ENCODE measurements at places on chromosomes 3 and 15. TPM values are rescaled to one million over a fixed set of nuclear protein-coding genes. Genes with fewer than 3 reads are reported as not detected.

Gene TMOD2
- 30.3 TPM for total RNA-seq

Gene LRRK1
- total RNA-seq: 55.5 TPM

Gene IP6K2
- total RNA-seq: 138 TPM

Gene CFAP20DC
- 0.83 TPM for total RNA-seq

Gene SAMMSON
- total RNA-seq: not detected

Gene C3orf49
- not detected for total RNA-seq

Gene TRIM42
- total RNA-seq: not detected

Gene ALDH1A3
- not detected for total RNA-seq

Gene TRPM1
- not detected for total RNA-seq

DNA sequence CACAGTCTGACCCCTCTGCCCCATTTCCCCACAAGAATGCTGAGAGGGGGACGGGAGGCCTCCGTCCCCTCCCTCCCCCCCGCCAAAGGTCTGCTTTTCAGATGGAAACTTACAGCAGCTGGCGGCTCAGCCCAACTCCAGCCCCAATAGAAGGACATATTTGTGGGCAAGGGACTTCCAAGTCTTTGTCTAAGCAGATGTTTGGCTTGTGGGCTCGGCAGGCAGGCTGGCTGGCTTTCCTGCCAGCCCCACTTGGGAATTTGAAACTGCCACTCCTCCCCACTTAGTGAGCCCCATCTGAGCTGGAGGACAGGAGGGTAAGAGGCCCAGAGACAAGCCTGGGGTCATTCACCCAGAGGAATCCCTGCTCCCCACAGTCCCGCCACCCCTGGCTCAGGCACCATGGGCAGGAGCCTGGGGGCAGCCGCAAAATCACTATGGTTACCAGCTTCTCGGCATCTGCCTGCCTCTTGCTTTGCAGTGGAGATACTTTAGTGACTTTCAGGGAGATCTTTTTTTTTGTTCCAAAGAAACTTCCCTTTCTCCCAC lies 53.6 kb downstream of the LMCD1 start:
- no peaks in the 10 kb centered on the region for H3K4me1 ChIP-seq
- H3K27ac ChIP-seq: no peak overlapping the region
- no peak overlapping the region for H3K4me3 ChIP-seq
- H3K27me3 ChIP-seq: no peaks in the 10 kb centered on the region
- no peaks in the 10 kb centered on the region for H3K36me3 ChIP-seq

GRCh38 chr3:39251576-39251975 lies 28.3 kb downstream of the CX3CR1 start:
- H3K27ac ChIP-seq: no peak overlapping the region
- no peaks in the 10 kb centered on the region for H3K27me3 ChIP-seq
- peaks cover 67% of the 10 kb centered on the region for H3K4me1 ChIP-seq
- no peak for DNase-seq

GRCh38 chr15:52172869-52173268 lies 18.3 kb downstream of the GNB5 start:
- H3K4me1 ChIP-seq: peaks cover 18% of the 10 kb centered on the region
- H3K4me3 ChIP-seq: no peak overlapping the region
- no peak overlapping the region for H3K27ac ChIP-seq
- DNase-seq: no peak
- H3K36me3 ChIP-seq: peaks cover 10% of the 10 kb centered on the region

GRCh38 chr3:190706582-190706981 lies 155.9 kb downstream of the GMNC start:
- no peaks in the 10 kb centered on the region for H3K36me3 ChIP-seq
- no peaks in the 10 kb centered on the region for H3K4me1 ChIP-seq
- H3K4me3 ChIP-seq: no peak overlapping the region
- H3K27ac ChIP-seq: no peak overlapping the region

DNA sequence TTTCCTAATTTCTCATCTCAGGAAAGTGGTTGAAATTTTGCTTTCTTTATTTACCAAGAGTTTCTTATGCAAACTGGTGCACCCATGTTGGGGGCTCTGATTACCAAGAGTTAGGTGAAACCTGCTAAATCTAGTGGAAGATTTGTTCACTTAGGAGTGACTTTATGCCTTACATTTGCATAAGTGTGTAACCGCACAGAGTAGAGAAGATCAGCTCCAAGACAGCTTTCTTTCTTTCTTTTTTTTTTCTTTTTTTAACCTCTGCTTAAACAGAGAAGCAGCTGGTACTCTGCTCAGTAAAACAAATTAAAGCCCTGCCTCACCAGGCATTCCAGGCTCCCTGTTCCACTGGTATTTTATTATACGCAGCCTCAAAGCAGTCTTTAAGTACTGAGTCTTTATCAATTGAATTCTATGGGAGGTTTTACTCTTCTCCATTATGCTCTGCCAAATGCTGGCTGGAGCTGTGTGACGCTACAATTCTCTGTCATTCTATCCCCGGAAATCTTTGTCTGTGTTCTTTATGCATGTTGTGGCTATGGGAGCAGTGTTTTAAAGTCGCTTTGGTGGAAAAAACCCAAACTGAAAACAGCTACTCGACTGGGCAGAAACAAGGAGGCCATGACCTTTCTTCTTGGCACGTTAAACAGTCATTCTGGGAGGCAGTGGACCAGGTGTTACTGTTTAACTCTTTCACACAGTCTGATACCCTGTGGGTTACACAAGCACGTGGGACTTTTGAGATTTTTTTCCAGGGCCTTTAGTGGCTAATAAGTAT lies 55.2 kb upstream of the GBE1 start:
- H3K4me3 ChIP-seq: no peak overlapping the region
- H3K4me1 ChIP-seq: no peaks in the 10 kb centered on the region
- no peaks in the 10 kb centered on the region for H3K27me3 ChIP-seq
- DNase-seq: no peak
- no peaks in the 10 kb centered on the region for H3K36me3 ChIP-seq

DNA sequence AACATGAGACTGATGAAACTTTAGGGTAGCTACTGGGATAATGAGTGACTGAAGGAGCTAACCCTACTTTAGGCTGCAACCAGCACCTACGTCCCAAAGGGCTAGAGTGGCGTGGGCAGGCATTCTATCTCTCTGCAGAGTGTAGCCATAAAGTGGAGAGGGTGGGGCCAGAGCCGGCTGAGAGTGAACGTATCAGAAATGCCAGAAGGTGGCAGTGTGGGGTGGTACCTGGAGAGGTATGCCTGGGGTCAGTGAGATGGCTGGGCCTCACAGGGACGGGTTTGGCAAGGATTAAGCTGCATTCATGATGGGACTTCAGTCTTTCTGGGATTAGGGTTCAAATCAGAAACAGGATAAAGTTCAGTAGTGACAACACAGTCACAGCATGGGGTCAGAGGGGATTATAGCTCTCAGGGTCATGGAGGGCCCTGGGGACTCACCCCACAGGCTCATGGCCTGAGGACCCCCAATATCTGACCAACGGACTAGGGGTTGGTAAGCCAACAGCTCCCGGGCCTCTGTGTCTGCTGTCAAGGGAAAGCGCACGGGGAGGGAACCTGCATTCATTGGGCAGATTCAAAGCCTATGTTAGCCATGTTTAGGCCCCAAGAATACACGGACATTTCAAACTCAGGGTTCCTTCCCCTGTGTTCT lies 86.5 kb upstream of the FOXB1 start:
- DNase-seq: peak; percentile 42
- no peaks in the 10 kb centered on the region for H3K4me1 ChIP-seq
- H3K36me3 ChIP-seq: no peaks in the 10 kb centered on the region
- H3K27me3 ChIP-seq: no peaks in the 10 kb centered on the region

- H3K4me3 ChIP-seq: no peak overlapping the region
- no peaks in the 10 kb centered on the region for H3K4me1 ChIP-seq
- no peak for DNase-seq
Measured at GRCh38 chr3:193095366-193095765, 145.7 kb upstream of the PLAAT1 start.

GRCh38 chr3:99751649-99752048 lies 66.0 kb upstream of the CMSS1 start:
- H3K4me3 ChIP-seq: no peak overlapping the region
- no peaks in the 10 kb centered on the region for H3K4me1 ChIP-seq
- H3K27ac ChIP-seq: no peak overlapping the region
- peaks cover 2% of the 10 kb centered on the region for H3K27me3 ChIP-seq

- no peak overlapping the region for H3K4me3 ChIP-seq
- H3K27ac ChIP-seq: no peak overlapping the region
- H3K36me3 ChIP-seq: no peaks in the 10 kb centered on the region
- no peak for DNase-seq
Measured at GRCh38 chr3:127426444-127427153, 138.8 kb upstream of the PRR20G start.

DNA sequence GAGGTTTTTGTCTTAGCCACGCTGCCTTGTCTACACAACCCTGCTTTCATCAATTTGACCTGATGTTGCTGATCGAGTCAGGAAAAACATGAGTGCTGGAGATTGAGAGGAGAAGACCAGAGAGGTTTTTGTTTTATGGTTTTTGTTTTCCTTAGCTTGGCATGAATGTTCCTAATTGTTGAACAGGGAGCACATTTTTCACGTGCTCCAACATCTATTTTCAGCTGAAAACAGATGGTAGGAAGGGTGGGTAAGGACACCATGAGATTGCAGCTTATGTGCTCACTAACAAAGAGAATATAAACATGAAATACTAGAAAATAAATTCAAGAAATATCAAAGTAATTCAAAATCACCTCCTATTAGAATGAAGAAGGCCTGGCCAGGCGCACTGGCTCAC lies 79.9 kb upstream of the LMCD1 start:
- H3K4me3 ChIP-seq: no peak overlapping the region
- H3K27ac ChIP-seq: no peak overlapping the region
- no peaks in the 10 kb centered on the region for H3K27me3 ChIP-seq
- no peaks in the 10 kb centered on the region for H3K36me3 ChIP-seq
- no peaks in the 10 kb centered on the region for H3K4me1 ChIP-seq

DNA sequence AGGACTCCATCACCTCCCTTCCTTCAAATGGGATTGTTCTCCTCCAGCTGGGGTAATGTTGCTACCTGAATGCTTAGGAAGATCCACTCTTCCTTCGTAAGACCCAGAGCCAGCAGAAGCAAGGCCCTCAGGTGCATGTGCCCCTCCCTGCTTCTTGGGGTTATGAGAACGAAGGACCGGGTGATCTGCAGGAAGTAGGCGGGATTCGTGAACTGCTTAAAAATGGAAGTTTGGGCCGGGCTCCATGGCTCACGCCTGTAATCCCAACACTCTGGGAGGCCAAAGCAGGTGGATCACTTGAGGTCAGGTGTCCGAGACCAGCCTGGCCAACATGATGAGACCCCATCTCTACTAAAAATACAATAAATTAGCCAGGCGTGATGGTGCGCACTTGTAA lies 8.0 kb downstream of the TLR9 start:
- H3K27me3 ChIP-seq: no peaks in the 10 kb centered on the region
- H3K27ac ChIP-seq: no peak overlapping the region
- peaks cover 1% of the 10 kb centered on the region for H3K36me3 ChIP-seq
- H3K4me1 ChIP-seq: peaks cover 61% of the 10 kb centered on the region

DNA sequence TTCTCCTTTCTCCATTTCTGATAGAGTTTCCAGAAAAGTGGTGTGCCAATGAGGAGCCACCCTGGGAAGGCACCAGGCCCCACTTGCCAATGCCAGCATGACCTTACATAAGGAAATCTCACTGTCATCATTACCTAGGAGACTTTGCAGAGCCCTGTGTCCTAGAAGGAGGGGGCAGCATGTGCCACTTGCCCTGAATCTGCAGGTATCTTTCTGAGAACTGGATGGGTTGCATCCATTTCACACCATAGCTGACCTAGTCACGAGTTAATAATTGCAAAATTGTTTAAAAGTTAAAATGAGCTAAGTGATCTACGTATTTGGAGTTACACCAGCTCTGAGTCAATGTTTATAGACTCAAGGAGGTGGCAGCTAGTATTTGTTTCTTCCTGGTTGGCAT lies 14.3 kb downstream of the CA12 start:
- no peaks in the 10 kb centered on the region for H3K36me3 ChIP-seq
- no peak for DNase-seq
- H3K4me1 ChIP-seq: peaks cover 14% of the 10 kb centered on the region
- H3K4me3 ChIP-seq: no peak overlapping the region

DNA sequence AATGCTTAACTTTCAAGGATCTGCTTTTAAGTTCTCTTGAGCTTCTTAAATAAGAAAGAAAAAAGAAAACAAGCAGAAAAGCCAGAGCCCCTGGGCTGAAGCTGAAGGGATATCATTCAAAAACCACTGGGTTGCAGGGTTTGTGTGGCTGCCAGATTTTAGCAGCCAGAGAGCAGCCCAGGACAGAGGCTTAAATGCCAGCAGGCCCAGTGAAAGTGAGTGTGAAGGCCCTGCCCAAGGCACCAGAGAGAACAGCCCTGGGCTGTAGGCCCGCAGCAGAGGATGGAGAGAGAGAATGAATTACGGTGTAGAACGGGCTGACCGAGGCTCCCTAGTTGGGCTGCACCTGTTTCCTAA lies 106.3 kb upstream of the BOC start:
- H3K4me1 ChIP-seq: no peaks in the 10 kb centered on the region
- no peak overlapping the region for H3K27ac ChIP-seq
- DNase-seq: no peak
- no peaks in the 10 kb centered on the region for H3K36me3 ChIP-seq
- no peak overlapping the region for H3K4me3 ChIP-seq
- no peaks in the 10 kb centered on the region for H3K27me3 ChIP-seq

GRCh38 chr3:3825035-3825434 lies 25.8 kb downstream of the LRRN1 start:
- H3K4me1 ChIP-seq: no peaks in the 10 kb centered on the region
- no peak overlapping the region for H3K4me3 ChIP-seq
- H3K27me3 ChIP-seq: no peaks in the 10 kb centered on the region
- no peak for DNase-seq
